Caudate nucleus (tissue), 63 donors: ENCODE measurements at places on chromosomes 7 and 10.

DNA sequence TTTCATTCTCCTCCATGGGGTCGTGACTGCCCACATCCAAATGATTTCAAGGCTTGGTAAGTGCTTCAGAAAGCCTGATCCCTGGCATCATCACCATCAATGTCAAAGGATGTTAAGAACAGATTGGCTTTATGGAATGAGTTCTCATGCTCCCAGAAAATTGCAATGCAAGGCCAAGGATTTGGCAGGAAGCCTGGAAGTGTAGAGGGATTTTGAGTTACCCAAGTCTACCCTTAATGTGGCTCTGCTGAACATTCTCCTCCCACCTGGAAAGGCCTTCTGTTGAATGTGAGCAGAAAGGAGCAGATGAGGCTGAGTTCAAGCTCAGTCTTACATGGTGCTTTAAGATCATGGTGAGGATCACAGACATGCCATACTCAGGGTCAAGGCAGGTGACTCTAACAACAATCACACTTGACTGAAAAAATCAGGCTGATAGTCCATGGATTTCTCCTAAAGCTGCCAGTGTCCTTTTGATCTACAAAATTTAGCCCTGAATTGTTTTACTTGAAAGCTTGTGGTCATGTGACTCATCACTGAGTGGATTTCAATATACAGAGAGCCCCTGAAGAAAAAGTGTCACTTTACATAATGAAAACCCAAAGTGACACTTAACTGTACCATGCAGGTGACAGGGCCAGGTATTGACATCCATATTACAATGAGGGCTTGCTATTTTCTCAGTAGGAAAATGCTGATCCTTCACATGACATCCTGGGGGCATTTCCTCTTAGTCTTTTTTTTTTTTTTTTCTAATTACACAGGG, 111.1 kb upstream of the PDLIM1 start:
- no peak for DNase-seq

- DNase-seq = no peak
These were observed 104.2 kb upstream of the EEPD1 start for GRCh38 chr7:36048902-36049240.

DNA sequence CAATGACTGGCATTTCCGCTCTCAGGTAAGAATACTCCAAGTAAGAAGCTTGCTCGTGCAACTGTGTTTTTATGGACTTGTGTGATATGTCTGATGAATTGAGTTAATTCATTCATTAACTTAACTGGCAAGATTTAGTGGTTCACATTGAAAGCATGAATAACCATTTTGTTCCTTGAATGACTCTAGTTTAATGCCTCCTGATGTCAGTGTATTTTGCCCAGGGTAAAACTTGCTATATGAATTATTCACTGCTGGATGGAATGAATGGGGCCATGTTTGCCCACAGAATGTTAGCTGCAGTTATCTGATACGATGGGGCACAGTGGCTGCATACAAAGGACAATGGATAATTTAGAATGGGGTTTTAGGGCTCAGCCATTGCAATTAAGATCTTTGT, 124.1 kb downstream of the ZNF365 start:
- DNase-seq = no peak

DNA sequence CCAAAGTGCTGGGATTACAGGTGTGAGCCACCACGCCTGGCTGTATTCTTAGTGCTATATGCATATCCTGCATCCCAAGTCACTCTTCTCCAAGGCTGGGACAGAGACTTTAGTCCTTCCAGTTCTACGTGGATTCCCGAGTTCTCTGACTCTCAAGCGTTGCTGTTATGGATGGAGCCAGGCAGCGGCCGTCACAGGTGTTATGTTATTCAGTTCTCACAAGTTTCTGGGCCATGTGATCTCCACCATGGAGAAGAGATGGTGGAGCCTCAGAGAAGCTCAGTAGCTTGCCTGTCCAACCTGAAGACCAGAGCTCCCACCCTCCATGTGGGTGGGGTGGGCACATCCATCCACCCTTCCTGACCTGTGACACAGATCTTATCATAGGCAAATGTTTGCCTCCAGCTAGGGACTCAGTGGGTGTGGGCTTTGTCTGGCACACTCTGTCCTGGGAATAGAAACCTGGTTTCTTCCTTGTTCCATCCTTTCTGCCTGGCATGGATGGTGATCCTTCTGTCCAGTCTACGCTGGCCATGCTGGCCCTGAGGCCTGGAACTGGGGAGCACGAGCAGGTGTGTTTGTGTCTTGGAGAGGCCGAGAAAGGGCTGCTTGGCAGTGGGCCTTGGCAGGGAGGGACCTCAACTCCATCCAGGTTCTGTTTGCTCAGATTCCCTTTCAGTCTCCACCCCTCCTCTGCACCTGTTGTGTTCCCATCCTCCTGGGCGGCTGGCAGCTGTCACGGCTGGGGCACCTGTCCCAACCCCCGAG, 55.3 kb downstream of the NEURL1 start:
- no peak for DNase-seq

GRCh38 chr10:122445469-122445868, 9.0 kb upstream of the ARMS2 start:
- no peak for DNase-seq

DNA sequence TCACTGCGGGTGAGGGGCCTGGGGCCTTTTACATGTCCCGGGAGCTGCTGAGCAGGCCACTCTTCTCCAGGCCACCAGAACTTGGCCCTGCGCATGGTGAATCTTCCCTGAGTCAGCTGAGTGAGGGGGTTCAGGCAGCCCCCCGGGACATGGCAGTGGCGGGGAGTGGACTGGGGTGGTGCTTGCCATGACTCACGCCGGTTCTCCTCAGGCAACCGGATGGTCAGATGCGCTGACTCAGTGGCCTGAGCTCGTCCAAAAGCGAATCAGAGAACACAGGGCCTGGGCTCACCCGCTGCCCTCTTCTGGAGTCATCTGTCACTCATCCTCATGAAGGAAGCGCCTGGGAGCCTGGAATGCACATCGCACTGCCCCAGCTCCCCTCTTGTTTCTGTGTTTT, 33.5 kb downstream of the HTRA1 start:
- no peak for DNase-seq

- no peak for DNase-seq
These were observed 69.0 kb downstream of the SEC61G start for GRCh38 chr7:54690050-54690443.

DNA sequence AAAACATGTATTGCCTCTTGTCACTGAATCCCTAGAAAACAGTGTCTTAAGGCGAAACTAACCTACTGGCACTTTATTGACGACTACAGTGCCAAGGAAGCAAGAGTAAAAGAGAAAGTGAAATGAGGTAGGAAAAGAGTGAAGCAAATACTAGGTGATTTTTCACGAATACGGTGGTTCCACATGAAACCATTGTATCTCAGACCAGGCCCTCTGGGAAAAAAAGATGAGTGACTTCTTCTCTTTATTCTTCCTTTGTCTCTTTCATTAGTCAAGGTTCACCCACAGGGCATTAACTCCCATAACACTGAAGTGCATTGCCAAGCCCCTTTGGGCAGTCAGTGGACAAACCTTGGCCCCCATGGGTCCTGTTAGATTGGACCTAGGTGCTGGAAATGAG, 16.2 kb upstream of the MACC1 start:
- no peak for DNase-seq

GRCh38 chr7:130667593-130668257, 823 bp downstream of the COPG2 start:
- no peak for DNase-seq

GRCh38 chr10:4850397-4850796, 24.4 kb downstream of the AKR1E2 start:
- no peak for DNase-seq

- no peak for DNase-seq
These were observed 41.6 kb downstream of the TSPAN15 start for GRCh38 chr10:69492746-69493462.

GRCh38 chr7:3910054-3910453, 609.0 kb downstream of the SDK1 start:
- DNase-seq = peak; percentile 85

DNA sequence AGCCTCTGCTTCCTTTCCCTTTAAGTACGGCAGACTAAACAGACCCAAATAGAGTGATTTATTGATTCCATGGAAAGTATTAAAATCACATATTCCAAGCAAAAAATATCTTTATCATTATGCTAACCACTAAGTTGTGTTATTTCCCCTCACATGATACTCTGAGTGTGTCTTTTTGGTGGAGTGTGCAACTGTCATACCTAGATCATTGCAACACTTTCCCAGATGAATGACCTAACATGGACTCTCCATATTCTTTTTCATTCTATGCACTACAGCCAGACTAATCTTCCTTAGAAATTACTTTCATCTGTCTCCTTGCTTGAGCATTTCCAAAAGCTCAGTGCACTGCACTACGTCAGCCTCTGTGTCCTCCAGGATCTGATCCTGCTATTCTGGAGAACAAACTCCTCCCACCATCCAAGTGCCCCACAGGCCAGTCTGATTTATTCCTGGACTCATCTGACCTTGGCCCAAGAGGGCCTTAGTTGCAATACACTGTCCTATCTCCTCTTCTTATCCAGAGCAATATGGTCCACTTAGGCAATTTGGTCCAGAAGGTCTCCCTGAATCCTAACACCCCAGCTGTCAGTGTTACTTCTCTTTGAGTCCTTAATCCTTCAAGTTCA, 263.3 kb upstream of the KLF6 start:
- no peak for DNase-seq

DNA sequence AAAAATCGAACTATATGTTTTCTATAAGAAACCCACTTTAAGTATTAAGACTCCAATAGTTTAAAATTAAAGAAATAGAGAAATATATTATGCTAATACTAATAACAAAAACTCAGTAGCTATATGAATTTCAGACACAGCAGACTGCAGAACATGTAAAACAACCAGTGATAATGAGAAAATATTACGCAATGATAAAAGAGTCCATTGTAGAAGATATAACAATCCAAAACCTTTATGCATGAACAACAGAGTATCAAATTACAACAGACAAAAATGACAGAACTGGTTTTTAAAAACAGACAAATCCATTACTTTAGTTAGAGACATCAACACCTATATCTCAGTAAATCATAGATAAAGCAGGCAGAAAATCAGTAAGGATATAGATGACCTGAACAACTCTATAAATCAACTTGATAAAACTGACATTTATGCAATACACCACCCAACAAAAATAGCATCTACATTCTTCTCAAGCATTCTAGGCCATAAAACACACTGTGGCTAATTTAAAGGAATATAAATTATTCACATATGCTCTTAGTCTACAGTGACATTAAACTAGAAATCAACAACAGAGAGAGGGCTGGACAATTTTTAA, 669.5 kb upstream of the GHITM start:
- no peak for DNase-seq

DNA sequence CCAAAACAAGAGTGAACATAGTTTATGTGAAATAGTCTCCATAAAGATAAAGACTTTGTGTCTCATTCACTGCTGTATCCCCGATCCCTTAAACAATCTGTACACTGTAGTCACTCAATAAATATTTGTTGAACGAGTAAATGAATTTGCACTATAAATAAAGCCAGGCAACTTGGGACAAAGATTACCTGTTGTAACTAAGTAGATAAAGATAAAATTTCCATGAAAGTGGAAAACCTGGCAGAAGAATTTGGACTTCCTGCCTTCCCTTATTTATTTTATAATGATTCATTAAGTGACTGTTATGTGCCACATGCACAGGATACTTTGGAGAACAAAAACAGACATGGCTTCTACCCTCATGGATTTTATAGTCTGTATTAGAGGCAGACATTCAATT, 277.7 kb upstream of the KAT6B start:
- no peak for DNase-seq
